ENCODE measurements at places on chromosomes 16 and 17.

- no peak for DNase-seq
Measured at GRCh38 chr17:38891441-38891840, 21.6 kb downstream of the LASP1 start.

DNA sequence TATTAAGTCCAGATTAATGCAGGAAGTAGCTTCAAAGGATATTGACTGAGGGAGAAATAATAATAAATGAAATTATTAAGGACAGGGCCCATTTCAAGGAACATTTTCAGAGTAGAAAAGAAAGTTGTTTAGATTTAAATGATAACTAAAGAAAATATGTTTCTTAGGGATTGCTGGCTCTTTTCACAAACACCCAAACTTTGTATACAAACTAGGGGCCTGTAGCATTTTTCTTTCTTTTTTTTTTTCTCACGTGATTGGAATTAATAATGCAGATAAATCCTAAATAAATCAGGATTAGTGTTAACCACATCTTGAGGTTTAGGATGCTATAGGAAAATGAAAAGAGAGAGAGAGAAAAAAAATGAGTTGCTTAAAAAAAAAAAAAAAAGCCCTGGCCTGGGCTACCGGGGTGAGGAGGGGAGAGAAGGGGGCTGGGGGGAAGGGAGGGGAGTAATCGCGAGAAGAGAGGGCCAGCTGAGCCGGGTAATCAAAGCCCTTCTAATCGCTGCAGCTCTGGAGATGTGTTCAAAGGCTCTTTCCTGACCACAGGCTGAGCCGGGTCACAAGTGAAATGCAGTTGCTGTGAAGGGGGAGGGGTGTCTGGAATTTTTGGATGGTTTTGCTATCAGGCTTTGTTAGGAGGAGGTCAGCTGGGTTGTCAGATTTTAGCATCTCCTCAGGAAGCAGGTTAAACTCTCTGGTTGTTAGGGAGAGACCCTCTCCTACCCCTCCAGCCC lies 104.6 kb upstream of the ZFHX3 start:
- no peak for DNase-seq

DNA sequence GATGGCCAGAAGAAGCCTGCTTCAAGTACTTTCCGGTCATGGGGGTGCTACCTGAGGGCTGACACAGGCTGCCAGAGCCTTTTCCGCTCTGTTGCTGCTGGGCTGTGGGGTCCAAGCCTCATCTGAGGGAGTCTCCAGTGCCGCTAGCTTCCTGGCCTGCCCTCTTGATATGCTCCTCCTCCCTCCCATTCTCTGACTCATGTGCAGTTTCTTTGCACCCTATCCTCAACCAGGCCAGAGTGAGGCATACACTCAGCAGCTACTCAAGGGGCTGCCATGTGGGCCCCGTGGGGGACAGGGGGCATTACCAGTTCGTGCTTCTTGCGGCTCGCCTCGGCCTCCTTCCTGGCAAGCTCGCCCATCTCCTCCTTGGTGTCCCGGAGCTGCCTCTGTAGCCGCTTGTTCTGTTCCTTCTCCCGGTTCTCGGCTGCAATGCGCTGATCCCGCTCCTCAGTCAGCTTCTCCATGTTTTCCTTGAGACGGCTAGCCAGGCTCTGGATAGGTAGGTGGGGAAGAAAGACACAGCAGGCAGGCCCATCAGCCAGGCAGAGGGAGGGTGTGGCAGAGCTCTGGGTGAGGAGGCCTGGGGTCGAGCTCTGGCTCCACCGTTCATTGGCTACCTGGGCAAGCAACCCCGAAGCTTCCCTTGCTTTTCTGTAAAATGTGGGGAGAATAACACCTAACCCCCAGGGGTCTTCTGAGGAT lies 43.8 kb downstream of the PIPOX start:
- no peak for DNase-seq

- DNase-seq = peak; percentile 59
Measured at GRCh38 chr17:38703742-38704605, 1.1 kb upstream of the MLLT6 start.

- no peak for DNase-seq
Measured at GRCh38 chr16:7304279-7304678, 28.4 kb upstream of the RBFOX1 start.

DNA sequence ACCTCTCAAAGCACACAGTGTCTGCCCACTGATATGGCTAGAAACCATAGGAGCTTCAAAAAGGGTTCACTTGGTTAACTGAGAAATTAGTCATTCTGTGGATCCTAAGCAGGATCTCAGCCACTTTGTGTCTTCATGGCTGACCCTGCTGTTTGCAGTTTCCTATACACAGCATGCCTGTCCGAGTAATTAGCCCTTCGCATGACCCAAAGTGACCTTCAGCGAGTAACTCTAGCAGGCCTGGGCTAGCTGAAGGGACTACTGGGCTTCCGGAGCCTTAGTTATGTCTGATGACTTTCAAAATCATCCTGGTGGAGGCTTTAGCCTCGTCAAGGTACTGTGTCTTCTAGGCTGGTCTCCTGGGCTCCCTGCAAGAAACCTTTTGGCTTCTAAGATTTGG lies 28.9 kb upstream of the FBXW10B start:
- no peak for DNase-seq

GRCh38 chr16:29182501-29182900 lies 197.6 kb downstream of the LAT start:
- DNase-seq = no peak

DNA sequence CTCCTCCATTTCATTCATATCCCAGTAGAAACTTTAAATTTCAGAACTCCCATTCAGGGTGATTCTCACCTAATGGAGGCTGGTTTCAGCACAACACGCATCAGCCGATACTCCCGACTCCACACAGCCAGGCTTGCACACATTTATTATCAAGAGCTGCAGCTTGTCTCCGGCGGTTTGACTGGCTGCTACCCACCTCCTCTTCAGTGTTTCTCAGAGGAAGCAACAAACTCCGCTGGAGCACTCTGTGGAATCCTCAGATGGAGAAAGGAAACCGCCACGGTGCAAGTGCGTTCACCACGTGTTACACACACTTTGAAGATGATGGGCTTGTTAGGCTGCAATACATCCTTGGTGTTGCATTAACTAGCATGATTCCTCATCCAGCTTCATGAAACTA lies 39.7 kb upstream of the NUDT7 start:
- no peak for DNase-seq

DNA sequence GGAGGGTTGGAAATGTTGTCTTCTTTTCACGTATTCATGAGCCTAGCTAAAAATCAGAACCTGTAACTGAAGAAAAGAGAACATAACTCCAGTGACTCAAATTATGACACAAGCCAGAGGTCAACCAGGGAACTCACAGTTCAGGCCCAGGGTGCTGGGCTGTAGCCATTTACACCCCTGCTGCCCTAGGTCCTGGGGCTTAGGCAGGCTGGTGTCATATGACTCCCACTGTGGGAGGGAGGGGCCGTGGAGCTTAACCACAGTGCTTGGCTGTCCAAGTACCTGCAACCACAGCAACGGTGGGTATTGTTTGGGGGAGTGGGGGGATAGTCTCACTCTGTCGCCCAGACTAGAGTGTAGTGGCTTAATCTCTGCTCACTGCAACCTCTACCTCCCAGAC lies 71.1 kb upstream of the AMZ2 start:
- DNase-seq = no peak

DNA sequence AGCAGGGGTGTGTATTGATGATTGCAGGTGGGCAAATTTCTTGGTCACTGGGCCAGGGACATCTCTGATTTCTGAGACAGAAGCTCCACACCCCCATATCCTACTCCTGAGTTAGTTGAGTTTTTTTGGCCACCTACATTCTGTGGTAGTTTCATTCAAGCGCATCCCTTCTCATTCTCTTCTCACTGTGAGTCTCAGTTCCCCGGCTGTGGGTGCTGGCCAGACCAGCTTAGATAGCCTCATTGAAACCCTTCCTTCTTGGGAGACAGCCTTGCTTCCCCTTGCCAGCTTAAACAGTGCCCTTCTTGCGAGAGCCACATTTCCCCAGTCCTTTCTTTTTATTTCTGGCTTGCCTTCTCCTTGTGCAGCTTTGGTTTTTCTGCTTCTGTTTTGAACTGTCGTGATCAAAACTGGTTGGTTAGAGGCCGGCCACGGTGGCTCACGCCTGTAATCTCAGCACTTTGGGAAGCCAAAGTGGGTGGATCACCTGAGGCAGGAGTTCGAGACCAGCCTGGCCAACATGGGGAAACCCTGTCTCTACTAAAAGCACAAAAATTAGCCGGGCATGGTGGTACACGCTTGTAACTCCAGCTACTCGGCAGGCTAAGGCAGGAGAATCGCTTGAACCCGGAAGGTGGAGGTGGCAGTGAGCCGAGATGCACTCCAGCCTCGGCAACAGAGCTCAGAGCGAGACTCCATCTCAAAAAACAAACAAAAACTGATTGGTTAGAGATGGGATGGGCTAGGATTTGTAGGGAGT lies 2.8 kb downstream of the GPT2 start:
- no peak for DNase-seq

GRCh38 chr16:30762991-30763725 lies 1.0 kb downstream of the RNF40 start:
- DNase-seq = no peak

DNA sequence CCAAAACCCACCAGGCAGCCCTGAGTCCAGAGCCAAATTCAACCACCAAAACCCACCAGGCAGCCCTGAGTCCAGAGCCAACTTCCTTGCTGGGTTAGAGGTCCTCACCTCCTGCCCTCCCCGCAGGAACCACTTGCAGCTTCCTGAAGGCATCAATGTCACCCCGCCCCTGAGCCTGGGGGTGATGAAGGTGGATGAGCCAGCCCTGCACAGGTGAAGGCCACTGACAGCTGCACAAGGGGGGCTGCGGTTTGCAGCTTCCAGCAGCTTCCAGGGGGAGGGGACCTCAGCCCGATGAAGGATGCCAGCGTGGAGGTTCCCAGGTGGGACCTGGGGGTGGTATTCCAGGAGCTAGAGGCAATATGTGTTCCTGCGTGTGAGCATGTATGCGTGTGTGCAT lies 7.6 kb upstream of the CSNK1D start:
- no peak for DNase-seq

- DNase-seq = no peak
Measured at GRCh38 chr17:80105762-80106161, 4.4 kb downstream of the GAA start.

- no peak for DNase-seq
Measured at GRCh38 chr16:83143788-83144187, 517.0 kb downstream of the CDH13 start.

All from NCI-H1417 treated with DMSO at 0.1 percent for 48 hours (cell line).